NCI-H510A treated with DMSO at 0.1 percent for 48 hours (cell line): ENCODE measurements at places on chromosomes 5 and 9.
A peak's percentile ranks its signal among the peaks of the same experiment; 100 is the strongest.

DNA sequence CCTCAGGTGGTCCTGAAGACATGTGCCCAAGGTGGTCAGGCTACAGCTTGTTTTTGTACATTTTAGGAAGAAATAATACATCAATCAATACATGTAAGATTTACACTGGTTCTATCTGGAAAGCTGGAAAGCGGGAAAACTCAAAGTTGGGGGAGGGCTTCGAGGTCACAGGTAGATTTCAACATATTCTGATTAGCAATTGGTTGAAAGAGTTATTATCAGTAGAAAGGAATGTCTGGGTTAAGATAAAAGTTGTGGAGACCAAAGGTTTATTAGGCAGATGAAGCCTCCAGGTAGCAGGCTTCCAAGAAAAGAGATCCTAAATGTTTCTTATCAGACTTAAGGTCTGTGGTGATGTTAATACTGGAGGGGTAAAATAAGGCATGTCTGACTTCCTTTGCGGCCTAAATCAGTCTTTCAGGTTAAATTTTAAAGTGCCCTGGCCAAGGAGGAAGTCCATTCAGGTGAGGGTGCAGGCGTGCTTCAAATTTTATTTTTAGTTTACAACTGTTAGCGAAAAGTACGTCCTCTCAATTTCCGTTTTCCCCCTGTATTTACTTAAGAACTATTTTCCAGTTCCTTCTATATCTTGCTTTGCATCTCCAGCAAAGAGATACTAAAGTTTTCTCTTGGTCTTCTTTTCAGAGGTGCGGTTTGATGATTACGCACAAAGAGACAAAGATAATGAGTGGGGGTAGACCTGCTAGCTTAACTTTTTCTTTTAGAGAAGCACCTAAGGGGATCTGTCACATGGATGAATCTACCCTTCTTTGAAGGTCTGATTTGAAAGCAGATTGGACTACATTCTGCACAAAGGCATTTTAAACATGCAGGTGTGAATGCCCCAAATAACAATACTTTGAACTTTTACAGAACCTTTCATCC lies 578.6 kb downstream of the RAB3C start:
- DNase-seq = no peak

DNA sequence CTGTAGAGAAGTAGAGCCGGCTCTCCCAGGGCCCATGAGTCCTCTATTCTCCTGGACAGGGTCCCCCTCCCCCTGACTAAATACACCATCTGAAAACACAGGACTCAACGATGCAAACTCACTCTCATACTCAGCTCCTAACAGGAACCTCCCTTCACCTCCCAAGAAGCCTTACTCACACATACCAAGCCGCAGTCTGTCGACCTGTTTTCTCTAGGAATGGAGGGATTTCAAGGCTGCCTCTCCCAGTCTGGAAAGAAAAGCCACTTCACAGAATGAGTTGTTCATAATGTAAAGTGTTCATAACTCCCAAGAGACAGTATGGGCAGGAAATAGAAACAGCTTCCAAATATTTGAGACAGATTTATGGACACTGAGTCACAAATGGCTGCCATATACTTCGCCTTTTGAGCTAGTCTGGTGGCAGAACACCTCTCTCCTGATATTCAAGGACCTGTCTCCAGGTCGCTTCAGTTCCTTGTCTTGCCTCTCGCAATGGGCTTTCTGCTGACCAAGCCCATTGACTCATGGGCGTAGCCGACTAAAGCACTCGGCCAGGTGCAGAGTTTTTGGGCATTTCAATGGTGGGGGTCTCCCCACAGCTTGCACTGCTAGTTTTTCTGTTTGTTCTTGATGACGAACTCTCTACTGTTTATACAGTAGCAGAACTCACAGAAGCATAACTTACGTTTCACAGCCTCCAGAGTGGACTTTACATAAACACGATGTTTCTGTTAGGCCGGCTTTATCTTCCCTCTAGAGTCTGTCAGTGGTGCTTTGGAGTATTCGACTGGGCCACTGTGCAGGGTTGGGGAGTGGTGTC lies 25.0 kb upstream of the IL17B start:
- no peak for DNase-seq

DNA sequence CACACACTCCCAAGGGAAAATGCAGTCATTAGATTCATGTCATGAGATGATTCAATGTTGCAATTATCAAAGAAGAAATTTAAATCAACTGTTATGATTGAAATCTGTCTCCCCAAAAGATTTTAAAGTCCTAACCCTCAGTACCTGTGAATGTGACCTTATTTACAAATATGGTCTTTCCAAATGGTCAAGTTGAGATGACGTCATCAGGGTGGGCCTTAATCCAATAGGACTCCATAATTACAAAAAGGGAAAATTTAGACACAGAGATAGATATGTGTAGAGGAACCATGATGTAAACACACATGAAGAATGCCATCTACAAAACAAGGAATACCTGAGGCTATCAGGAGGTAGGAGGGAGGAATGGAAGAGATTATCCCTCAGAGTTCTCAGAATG lies 221.1 kb downstream of the ISL1 start:
- no peak for DNase-seq

GRCh38 chr9:5714501-5715401 lies 85.8 kb downstream of the RIC1 start:
- DNase-seq = no peak

GRCh38 chr5:150082889-150083288 lies 3.5 kb downstream of the CSF1R start:
- DNase-seq = no peak

DNA sequence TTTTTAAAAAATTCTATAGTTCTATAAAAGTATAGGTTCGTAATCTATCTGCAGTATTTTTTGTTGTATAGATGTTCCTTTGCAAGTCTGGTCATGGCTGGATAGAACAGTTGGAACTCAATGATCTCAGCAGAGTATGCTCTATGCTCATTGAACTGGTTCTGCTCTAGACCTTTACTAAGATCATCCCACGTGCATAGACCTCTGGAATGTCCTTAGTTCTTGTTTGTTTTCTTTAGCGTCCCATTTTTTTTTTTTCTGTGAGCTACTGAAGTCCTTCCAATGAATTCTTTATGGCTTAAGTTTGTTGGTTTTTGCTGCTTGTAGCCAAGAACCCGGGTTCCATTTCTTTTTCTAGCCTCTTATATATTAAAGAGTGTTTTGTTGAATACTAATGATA lies 3.5 kb downstream of the TMEM38B start:
- no peak for DNase-seq

GRCh38 chr5:200985-201384 lies 9.7 kb downstream of the LRRC14B start:
- DNase-seq = peak; percentile 34

GRCh38 chr9:2545881-2546490 lies 75.6 kb upstream of the VLDLR start:
- no peak for DNase-seq
